ENCODE measurements at places on chromosomes 7 and 10. TPM values are rescaled to one million over a fixed set of nuclear protein-coding genes. Genes with fewer than 3 reads are reported as not detected.

DNA sequence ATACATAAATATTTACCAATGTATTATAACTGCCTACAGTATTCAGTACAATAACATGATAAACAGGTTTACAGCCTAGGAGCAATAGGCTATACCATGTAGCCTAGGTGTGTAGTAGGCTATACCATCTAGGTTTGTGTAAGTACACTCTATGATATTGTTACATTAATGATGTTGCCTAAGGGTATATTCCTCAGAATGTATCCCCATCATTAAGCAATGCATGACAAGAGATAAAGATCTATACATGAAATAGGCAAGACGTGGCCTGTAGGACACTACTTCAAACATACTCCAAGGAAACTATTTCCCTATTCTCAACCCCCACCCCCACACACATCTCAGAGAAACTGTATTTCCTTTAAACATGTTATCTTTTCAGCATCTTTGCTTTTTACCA, 15.3 kb upstream of the ADAM22 start:
- DNase-seq = no peak

DNA sequence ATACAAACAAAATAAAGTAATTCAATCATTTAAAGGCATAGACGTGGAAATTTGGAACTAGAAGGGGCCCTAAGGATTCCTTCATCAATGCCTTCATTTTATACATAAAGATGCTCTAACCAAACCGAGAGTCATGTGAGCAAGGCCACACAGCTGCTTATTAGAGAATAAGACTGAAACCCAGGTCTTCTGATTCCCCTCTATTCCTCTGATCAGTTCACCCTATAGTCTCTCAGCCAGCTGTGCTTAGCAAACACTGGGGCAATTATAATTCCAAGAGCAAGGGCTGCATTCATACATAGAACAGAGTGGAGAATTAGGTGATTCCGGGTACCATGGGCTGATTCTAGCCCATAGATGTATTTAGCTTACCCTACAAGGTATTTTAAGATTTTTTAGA, 9.7 kb upstream of the XPNPEP1 start:
- DNase-seq = no peak

DNA sequence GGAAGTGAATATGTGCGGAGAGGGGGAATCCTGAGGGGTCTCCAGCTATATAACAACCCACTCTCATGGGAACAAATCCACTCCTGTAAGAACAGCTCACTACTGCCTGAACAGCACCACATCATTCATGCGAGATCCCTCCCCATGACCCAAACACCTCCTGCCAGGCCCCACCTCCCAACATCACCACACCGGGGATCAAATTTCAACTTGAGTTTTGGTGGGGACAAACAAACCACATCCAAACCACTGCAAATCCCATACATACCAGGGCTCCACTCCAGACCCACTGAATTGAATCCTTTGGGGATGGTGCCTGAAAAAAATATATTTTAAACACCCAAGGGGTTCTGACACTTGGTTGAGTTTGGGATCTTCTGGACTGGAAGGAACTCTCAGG, 181.5 kb upstream of the PLXNA4 start:
- no peak for DNase-seq

- DNase-seq = peak; percentile 59
These were observed 120.0 kb downstream of the SRPK2 start for GRCh38 chr7:105268511-105269392.

DNA sequence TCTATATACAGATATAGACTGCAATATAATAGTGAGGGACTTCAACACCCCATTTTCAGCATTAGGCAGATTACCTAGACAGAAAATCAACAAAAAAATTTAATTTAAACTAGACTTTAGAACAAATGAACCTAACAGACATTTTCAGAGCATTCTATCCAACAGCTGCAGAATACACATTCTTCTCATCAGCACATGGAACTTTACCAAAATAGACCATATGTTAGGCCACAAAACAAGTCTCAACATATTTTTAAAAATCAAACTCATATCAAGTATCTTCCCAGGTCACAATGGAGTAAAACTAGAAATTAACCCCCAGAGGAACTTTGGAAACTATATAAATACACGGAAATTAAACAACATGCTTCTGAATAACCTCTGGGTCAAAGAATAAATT, 169.6 kb downstream of the MTERF1 start:
- no peak for DNase-seq

DNA sequence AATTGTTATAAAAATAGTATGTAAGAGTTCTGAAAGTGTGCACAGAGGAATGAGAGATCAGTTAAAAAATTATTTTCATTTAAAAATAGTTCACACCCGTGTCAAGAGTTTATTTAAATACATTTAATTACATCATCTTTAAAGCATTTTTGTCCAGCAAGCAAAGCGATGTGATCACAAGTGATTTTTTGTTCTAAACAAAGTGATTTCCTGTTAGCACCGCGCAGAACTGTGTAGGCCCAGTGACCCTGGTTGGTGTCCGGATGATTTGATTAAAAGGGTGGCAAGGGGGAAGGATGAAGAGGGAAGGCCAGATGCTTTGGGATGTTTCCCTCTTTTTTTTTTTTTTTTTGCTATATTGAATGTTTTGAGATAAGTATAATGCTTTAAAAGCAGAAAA, 227.8 kb upstream of the PITRM1 start:
- peak; percentile 95 for DNase-seq

PHTF2 gene
- 7.7 TPM for total RNA-seq

- DNase-seq = no peak
These were observed 393.6 kb downstream of the CNTNAP2 start for GRCh38 chr7:146510088-146510680.

DNA sequence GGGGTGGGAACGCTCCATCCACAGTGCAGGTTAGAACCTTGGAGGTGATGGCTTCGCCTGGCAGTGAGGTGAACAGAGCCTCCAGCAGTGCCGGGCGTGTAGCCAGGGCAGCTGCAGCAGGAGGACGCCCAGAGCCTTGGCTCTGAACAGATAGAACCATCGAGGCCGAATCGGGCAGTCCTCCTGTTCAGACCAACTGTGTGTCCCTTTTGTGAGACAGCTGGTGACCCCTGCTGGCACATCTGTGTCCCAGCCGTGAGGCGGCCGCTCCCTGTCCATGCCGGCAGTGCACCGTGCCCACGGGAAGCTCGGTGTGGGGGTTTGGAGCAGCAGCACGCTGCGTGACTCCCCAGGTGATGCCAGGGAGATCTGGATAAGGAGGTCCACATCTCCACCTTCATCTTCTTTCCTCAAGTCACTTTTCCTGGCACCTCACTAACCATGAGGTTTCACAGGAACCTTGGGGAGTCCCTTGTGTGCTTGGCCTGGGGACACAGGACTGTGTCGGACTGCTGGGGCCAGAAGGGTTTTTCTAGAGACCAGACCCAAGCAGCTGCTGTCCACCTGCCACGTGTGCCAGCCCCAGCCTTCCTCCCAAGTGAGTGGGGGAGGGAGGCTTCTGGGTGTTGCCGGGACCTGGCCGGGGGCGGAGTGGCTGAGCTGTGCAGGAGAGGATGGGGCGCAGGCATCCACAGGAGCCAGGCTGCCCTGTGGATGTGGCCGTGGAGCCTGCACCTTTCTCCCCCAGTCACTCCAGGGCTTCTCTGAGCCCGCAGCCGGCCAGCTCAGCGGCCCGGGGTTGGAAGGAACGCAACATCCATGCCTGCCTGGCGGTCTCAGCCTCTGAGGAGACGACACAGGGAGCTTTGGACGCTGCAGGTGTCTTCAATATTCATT, 69.4 kb downstream of the DNAJB6 start:
- no peak for DNase-seq

DNA sequence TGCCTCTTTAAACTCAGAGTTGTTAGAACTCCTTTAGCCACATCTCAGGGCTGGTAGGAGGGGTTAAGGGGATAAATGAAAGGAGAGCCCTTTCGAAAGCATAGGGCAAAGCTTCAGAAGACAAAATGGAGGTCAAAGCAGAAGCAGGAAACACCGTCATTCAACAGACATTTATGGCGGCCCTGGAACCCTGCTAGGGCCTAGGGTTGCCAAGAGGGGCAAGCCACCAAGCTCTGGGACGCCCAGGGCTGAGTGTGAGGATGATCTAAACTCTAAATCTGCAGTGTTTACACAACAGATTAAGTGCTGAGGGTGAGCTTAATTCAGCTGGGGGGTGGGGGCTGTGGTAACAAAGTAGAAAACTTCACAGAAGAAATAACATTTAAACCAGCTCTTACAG, 79.0 kb upstream of the NFE2L3 start:
- no peak for DNase-seq

DNA sequence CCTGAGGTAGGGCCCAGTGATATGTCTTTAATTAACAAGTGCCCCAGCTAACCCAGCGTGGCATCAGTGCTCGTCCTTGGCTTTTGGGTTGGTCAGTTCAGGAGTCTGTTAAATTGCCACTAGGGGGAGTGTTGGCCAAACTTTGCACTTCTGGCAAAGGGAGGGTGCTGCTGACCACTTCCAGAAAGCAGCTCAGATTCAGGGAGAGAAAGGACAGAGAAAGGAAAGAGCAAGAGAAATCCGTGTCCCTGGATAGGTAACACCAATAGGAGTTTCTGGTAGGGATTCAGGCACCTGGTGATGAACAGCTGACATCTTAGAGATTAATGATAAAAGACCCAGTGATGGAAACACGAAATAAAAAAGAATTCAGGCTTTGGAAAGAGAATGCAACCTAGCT, 243.1 kb upstream of the AOAH start:
- DNase-seq = peak; percentile 78

VWC2 gene
- not detected for total RNA-seq

GRCh38 chr10:19498393-19499290, 317.6 kb upstream of the PLXDC2 start:
- DNase-seq = no peak
